ENCODE measurements at places on chromosomes 7 and 10.

DNA sequence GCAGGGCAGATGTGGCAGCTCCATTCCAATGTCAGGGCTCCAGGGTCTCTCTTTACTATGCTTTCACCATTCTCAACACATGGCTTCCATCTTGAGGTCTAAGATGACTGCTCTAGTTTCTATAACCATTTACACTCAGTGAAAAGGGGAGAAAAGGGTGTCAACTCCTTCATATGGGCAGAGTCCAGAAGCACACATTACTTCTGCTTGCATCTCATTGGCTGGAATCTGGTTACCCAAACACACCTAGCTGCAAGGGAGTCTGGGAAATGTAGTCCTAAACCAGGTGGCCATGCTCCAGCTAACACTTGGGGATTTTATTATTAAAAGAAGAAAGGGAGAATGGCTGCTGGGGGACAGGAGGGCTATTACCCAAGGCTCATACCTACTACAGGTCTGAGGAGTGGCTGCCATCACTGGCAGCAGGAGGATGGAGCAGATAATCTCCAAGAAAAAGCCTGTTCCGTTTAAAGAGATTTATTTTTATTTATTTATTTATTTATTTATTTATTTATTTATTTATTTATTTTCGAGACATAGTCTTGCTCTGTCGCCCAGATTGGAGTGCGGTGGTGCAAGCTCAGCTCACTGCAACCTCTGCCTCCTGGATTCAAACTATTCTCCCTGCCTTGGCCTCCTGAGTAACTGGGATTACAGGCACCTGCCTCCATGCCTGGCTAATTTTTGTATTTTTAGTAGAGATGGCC, 29.1 kb upstream of the LBX1 start:
- no peak for DNase-seq

GRCh38 chr7:136964347-136964746, 95.9 kb downstream of the CHRM2 start:
- no peak for DNase-seq

GRCh38 chr10:126068322-126068721, 172.0 kb downstream of the FANK1 start:
- DNase-seq, result no peak

- no peak for DNase-seq
Measured at GRCh38 chr7:141304291-141304690, 230.4 kb downstream of the TMEM178B start.

DNA sequence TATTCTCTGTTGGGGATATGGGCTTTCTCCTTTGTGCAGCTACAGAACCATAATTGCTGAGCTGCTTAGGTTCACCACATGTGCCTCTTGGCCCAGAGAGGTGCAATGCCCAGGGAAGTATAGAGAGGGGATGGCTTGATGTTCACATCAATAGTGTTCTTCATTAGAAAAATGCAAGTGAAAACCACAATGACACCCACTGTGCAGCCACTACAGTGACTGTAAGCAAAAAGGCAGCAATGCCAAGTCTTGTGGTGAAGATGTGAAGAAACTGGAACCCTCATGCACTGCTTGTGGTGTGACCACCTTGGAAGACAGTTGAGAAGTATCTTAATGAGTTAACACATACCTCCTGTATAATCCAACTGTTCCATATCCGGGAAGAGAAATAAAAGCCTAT, 318.9 kb upstream of the ZMIZ1 start:
- no peak for DNase-seq

DNA sequence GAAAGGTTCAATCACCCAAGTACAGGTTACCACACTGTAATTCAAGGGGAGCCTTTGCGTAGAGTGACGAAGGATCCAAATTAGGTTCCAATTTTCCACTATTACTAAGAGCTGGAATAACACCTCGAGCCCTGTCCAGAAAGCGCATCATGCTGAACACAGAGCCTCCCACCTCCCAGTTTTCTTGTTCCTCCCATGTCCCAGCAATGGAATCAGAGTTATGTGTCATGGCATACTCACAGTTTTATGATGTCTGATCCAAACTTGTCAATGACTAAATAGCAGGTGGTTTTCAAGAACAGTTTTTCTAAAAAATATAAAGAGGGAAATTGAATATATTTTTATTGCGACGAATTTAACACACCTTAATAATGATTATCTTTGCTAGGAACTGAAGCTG, 50.6 kb downstream of the AOAH start:
- no peak for DNase-seq

GRCh38 chr7:157464971-157465886, 128.4 kb downstream of the DNAJB6 start:
- DNase-seq, result no peak
